Astrocyte of the spinal cord (primary cell): ENCODE measurements at places on chromosomes 7 and 10.

- no peak for DNase-seq
These were observed 188.3 kb upstream of the STK17A start for GRCh38 chr7:43394441-43395130.

DNA sequence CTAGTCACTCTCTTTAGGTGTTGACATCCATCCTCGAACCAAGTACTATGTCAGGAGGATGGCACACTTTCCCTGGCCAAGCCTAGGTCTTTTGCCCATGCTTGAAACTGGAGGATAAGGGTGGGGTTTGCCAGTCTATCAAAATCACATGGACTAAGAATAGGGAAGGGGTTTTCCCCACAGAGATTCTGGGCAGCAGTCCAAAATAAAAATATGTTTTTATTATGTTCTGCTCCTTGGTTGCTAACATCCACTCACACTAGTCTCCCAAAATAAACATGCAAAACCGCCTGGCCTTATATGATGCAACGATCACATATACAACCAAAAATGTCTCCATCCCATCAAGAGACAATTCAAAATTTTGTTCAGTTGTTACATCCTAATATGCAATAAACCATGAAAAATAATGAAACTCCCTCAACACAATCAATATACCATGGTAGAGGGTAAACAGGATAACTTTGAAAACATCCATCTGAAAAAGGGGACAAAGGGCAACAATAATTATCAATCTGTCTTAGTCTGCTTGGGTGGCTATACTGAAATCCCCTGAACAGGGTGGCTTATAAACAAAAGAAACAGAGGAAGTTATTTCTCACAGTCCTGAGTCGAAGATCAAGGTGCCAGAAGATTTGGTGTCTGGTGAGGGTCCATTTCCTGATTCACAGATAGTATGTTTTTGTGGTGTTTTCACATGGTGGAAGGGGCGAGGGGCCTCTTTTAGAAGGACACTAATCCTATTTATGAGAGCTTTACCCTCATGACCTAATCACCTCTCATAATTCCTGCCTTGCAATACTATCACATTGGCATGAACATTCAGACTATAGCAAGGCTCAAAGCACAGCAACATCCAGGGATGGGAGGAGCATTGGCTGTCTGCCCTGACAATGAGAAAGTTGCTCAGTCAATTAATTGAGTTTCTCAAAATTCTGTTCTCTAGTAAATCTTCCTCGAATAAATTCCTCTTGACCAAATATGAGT lies 159.3 kb downstream of the ETV1 start:
- peak; percentile 68 for DNase-seq

GRCh38 chr10:14325325-14325955 lies 5.3 kb downstream of the FRMD4A start:
- peak; percentile 14 for DNase-seq

- DNase-seq: no peak
These were observed 48.8 kb downstream of the PITRM1 start for GRCh38 chr10:3123571-3124411.

- peak; percentile 69 for DNase-seq
These were observed 85.4 kb downstream of the CDK14 start for GRCh38 chr7:90681336-90682022.

DNA sequence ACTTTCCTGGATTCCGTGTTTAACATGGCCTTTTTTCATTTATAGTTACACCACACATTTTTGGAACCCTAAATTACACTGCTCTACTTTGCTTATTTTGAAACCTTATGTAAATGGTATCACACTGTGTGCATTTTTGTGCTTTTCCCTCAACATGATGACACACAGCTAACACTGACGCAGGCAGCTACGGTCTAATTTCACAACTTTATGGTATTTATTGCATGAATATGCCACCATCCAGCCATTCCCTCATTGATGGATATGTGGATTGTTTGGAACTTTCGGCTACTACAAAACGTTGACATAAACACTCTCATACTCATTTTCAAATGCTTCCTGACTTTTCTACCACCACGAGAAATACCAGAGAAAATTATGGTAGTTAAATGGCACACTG lies 6.9 kb downstream of the PAPOLB start:
- DNase-seq: no peak

GRCh38 chr7:155961241-155962190 lies 149.3 kb upstream of the SHH start:
- peak; percentile 77 for DNase-seq

- DNase-seq: no peak
These were observed 65.8 kb upstream of the FRMD4A start for GRCh38 chr10:14396411-14397048.

DNA sequence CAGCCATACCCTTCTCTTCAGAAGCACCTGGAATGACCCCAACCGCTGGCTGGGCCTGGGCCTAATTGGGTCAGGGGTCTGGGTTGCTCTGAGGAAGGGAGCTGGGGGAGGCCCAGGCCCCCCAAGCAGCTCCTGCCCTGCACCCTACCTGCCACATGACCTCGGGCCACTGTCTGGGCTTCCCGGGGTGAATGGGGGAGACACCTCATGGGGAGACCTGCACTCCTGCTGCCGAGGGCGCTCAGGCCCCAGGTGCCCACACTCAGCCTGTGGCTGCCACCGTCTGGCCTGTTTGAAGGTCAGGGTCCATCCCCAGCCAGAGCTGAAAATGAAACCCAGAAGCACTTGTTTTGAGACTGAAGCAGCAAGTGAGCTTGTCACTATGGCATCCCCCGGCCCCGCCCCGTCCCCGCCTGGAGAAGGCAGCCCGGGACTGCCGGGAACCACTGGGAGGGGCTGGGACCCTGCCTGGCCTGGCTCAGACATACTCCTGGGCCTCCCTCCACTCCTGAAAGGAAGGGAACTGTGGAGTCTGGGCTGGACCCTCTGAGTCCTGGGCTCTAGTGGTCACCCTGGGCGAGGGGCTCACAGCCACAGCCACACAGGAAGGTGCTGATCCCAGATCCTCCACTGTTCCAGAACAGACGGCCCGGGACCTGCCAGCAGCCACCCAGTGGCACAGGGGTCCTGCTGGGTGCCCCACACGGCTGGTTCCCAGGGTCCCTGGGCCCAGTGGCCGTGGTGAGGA lies 7.4 kb upstream of the MICALL2 start:
- peak; percentile 74 for DNase-seq

- no peak for DNase-seq
These were observed 32.9 kb downstream of the ICA1 start for GRCh38 chr7:8228766-8229674.

DNA sequence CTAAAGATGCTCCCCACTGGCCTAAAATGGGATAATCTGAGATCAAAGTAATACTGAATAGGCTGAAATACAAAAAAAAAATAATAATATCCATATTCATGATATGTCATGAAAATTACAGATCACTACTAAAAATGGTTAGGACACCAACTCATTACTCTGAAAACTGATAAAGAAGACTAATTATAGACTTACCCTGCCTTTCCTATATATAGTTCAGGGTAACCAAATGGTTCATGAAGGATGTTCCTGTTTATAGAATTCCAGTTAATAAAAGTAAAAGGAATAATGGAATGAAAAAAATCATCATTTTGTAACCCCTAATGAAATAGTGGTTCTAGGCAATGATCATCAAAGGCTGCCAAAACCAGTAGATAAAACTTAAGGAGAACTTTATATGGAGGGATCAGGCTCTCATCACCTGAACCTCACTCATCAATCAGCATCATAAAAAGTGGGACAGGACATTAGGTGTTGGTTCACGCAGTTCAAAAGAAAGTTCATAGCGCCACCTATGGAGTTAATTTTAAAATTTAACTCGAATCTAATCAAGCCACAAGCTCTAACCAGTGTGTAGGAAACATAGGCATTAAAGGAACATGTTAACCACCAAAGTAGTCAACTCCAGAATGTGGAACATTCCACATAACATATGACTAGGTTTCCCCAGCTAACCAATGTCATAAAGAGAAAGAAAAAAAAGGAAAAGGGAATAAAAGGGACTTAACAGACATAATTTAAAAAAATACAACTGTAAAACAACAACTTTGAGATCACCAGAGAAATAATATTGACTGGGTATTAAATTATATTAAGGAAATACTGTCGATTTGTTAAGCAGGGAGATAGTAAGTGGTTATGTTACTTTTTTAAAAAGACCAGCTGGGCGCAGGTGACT lies 35.7 kb downstream of the P4HA1 start:
- DNase-seq: peak; percentile 32

DNA sequence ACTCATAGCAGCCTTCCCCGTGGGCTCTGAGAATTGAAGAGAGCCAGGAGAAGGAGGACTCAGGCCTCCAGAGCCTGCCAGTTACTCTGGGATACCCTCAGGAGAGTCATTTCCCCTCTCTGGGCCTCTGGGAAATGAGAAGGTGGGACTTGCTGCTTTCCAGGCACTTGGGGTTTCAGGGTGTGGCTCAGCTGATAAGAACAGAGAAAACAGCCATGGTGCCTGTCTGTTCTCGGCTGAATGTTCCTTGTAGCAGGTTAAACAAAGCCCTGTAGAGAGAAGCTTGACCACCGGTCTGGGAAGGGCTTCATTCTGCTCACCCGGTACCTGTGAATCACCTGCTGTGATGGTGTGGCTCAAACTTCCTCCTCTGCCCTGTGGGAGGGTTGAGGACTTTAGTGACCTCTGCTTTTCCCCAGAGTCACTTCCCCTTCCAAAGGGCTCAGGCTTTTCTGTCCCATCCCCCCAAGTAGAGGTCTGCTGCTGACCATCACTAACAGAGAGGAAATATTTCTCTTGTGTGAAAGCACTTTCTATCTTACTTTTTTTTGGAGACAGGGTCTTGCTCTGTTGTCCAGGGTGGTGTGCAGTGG lies 212.4 kb upstream of the GALNT17 start:
- DNase-seq: no peak

DNA sequence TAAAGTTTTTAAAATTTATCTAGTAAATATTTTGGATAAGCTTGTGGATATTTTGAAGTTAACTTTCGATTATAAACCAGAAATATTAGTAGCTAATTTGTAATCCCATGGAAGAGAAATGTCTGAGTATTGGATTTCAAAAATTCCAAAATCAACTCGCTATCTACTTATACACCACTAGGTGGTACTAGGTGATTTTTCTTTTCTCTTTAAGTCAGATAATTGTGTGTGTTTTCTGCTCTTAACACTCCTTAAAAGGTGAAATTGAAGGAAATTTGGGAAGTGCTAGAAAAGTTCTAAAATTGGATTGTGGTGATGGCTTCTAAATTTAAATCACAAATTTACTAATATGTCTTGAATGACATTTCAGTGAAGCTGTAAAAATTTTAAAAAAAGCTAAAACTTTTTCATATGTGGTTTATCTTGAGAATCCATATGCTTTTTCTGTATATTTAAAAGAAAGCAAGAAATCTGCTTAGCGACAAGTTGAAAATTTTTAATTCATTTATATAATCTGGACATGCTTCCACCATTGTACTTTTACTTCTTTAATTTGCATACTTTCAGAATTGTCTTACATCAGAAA lies 90.2 kb downstream of the IPMK start:
- DNase-seq: peak; percentile 49

DNA sequence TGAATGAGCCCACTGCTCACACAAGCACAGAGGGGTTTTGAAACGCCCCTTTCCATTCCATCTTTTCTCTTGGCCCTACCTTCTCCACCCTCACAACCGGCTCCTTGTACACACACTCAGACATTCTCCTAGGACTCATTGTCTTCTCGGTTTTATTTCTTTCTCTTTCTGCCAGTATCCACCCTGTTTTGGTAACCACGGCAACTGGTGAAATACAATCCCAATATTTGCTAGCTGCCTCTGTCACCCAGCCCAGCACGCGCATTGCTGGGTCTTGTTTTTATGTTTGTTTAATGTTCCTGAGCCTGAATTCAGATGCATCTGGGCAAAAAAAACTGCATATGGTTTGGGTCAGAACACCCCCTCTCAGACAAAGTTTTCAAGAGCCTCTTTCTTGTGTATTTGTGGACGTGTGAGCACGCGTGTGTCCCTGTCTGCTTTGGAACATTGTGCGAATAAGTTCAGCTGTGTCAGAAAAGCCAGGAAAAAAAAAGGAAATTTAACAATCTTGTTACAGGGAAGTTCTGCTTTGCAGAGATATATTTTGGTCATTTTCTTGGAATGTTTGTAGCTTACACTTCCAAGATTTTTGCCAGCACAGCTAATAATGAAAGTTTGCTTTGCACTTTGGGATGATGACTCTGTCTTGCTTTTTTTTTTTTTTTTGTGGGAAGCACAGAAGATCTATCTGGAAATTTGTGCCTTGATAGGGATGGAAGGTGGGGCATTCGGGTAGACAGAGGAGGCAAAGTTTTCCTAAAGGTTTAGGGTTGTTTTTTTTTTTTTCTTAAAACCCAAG lies 225.9 kb downstream of the TRIL start:
- peak; percentile 83 for DNase-seq

- no peak for DNase-seq
These were observed 298.2 kb upstream of the LRGUK start for GRCh38 chr7:133828906-133829305.

GRCh38 chr10:73810358-73810734 lies 1.1 kb downstream of the NDST2 start:
- DNase-seq: no peak

GRCh38 chr10:601660-601963 lies 87.9 kb downstream of the DIP2C start:
- DNase-seq: no peak

DNA sequence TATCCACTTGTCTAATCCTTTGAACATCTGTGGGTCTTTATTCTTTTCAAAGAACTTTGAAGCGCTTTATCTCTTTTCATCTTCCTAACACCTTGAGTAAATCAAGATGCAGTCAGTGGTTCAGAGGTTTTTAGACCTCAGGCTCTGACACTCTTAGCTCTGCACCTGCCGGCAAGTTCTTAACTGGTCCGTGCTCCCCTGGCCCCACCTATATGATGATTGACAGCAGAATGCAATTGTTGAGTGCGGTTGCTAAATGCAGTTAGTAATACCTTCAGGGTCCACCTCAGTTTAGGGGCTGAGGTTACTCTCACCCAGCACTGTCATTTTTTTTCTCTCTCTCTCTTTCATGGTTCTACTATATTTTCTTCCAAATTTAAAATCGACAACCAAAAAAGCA lies 854.2 kb upstream of the AUTS2 start:
- DNase-seq: no peak

DNA sequence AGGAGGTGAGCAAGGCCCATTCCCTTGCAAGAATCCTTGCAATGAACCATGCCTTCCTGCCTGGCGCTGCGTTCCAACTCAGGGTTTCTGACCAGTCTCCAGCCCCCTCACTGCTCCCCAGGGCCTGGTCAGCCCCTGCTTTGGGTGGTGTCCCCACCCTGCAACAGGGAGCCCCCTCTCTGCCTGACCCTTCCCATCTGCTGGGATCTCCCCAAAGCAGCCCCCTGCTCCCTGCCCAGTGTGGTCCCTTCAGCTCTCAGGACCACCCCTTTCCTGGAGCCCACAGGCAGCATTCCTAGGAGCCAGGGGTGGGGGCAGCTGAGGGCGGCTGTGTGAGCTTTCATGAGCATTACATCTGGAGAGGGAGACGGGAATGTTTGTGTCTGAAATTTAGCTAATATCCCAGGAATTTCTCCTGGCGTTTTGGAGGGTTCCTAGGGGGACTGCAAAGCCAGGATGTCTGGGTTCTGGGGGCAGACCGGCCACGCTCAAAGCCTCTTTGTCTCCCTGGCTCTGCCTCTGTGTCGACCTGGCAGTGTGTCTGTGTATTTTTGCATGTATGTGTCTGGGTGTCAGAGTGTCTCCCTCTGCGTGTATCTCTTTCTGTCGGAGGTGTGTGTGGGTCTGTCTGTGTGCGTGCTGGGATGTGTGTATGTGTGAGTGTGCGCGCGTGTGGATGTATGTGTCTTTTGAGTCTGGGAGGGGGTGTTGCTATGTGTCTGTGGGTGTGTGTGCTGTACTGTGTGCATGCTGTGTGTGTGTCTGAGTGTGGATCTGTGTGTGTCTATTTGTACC lies 300.5 kb upstream of the ZMIZ1 start:
- no peak for DNase-seq

GRCh38 chr7:36469236-36469635 lies 79.6 kb downstream of the ANLN start:
- no peak for DNase-seq
